ENCODE measurements at places on chromosomes 6 and 20. TPM values are rescaled to one million over a fixed set of nuclear protein-coding genes. Genes with fewer than 3 reads are reported as not detected.

DNA sequence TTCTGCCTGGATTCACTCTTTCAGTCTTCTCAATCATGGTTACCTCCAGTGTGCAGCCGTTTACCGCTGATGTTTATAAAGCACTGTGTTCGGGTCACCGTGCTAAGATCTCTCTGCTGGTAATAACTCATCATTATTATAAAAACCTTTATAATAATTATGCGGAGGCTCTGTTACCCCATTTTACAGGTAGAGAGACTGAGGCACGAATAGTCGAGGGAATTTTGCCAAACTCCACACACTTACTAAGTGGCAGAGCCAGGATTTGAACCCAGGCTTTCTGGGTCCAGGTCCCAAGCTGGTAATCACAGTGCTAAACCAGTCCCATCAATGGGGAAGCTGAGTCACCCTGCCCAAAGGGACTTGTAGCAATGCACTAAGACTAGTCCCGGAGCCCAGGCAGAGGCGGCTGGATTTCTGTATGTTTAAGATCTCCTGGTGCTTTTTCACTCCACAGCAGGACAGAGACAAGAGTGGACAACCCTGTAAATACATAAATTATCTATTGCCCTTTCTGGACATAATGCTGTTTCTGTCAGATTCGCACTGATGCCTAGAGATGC lies 48.1 kb downstream of the SYNJ2 start:
- peaks cover 60% of the 10 kb centered on the region for H3K36me3 ChIP-seq
- no peak for DNase-seq
- H3K4me3 ChIP-seq, result no peak overlapping the region
- H3K4me1 ChIP-seq, result peaks cover 61% of the 10 kb centered on the region
- H3K27ac ChIP-seq, result peak overlapping the region; percentile 100
- no peaks in the 10 kb centered on the region for H3K27me3 ChIP-seq

- H3K4me1 ChIP-seq, result no peaks in the 10 kb centered on the region
- no peak overlapping the region for H3K27ac ChIP-seq
- H3K4me3 ChIP-seq, result no peak overlapping the region
- DNase-seq, result no peak
- H3K27me3 ChIP-seq, result no peaks in the 10 kb centered on the region
- H3K36me3 ChIP-seq, result no peaks in the 10 kb centered on the region
Observed at GRCh38 chr20:39702701-39703349, 740.7 kb downstream of the DHX35 start.

DNA sequence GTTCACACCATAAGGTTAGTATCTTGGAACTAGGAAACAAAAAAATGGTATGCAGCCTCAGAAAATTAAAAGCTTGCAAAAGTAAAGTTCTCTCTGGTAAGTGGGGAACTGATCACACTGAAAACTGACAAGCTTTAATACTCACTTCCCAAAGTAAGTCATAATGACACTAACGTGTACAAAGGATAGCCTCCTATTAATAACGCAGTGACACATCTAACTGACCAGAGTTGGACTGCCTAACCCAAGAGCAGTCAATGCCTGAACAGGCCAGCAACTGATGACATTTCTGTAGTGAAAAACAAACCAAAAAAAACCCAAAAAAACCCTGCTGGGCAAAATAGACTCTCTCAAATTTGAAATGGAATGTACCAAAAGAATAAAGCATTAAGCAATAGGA lies 30.7 kb downstream of the CHD6 start:
- no peaks in the 10 kb centered on the region for H3K36me3 ChIP-seq
- DNase-seq, result peak; percentile 8

DNA sequence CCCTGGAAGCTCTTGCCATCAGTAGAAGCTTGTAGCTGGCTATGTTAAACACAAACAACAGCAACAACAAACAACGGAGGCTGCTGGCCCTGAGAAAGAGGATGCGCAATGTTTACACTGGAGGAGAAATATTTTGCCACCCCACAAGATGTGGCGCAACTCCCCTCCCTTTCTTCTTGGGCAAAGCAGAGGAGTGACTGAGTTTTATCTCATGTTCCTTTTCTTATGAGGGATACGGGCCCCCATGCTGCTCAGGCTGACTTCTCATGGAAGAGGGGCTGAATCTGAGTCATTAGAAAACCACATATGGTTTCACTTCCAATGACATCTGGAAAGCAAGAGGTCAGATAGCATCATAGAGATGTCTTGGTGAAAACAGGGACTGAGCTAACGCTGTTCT lies 75.9 kb upstream of the HDDC2 start:
- H3K4me1 ChIP-seq, result peaks cover 5% of the 10 kb centered on the region
- DNase-seq, result no peak
- H3K27me3 ChIP-seq, result no peaks in the 10 kb centered on the region
- peak overlapping the region; percentile 26 for H3K27ac ChIP-seq

GRCh38 chr6:134346932-134347545 lies 29.1 kb upstream of the SGK1 start:
- H3K4me1 ChIP-seq, result peaks cover 25% of the 10 kb centered on the region
- no peak overlapping the region for H3K4me3 ChIP-seq
- peak overlapping the region; percentile 97 for H3K27ac ChIP-seq
- H3K27me3 ChIP-seq, result no peaks in the 10 kb centered on the region
- DNase-seq, result no peak

NELFE gene
- total RNA-seq, result 95.8 TPM

- peaks cover 9% of the 10 kb centered on the region for H3K4me1 ChIP-seq
- H3K4me3 ChIP-seq, result no peak overlapping the region
- no peak overlapping the region for H3K27ac ChIP-seq
- H3K27me3 ChIP-seq, result no peaks in the 10 kb centered on the region
Observed at GRCh38 chr6:112622036-112622435, 274.9 kb downstream of the RFPL4B start.

DNA sequence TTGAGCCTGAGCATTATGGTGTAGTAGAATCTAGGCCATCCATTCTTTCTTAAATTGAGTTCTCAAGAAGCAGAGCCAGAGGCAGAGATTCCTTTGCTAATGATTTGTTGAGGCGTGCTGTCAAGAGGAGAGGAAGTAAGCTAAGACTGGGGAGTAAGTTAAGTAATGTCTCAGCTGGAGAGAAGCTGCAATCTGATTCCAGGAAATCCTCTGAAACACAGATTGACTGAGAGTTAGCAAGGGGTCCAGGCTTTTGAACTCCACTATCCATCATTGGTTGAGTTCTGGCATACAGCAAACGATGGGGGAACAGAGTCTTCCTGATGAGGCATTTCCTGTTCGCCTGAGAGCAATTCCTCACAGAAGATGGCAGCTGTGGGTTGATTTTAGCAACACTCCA lies 207.4 kb upstream of the RAB32 start:
- H3K27ac ChIP-seq, result no peak overlapping the region
- H3K4me3 ChIP-seq, result no peak overlapping the region
- no peaks in the 10 kb centered on the region for H3K4me1 ChIP-seq
- H3K27me3 ChIP-seq, result no peaks in the 10 kb centered on the region
- H3K36me3 ChIP-seq, result no peaks in the 10 kb centered on the region
- no peak for DNase-seq

- no peak for DNase-seq
- H3K27me3 ChIP-seq, result no peaks in the 10 kb centered on the region
- H3K36me3 ChIP-seq, result no peaks in the 10 kb centered on the region
- no peak overlapping the region for H3K27ac ChIP-seq
- no peak overlapping the region for H3K4me3 ChIP-seq
- H3K4me1 ChIP-seq, result peaks cover 3% of the 10 kb centered on the region
Observed at GRCh38 chr6:149046822-149047246, 270.7 kb upstream of the TAB2 start.

TFAP2A gene
- total RNA-seq, result 0.36 TPM

DNA sequence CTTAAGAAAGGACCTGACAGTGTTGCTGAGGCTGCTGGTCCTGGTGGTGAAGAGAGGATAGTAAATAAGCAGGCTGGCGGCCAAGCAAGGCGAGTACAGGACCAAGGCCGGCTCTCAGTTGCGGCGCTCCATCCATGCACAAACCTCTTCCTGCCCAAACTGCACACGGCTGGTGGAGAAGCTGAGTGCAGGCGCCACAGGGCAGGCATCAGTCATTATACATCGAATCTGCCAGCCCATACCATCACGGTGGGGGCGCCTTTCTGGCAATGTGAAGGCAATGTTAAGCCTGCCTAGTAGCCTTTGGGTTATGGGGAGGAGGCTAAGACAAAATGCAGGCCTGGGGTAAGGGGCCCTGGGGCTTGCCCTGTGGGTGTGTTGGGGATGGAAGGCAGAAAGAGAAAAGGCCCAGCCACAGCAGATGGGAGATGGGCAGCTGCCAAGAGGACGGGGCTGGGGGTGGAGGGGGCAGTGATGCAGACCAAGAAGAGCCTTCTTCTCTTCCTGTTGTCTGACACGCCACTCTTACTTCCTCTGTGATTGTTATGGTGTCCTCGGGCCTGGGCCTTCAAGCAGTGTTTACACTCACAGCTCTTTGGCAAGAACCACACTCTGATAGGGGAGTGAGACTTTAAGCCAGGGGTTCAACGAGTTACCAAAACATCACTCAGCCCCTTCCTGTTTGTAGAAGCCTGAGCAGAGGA lies 20.3 kb upstream of the KCNK16 start:
- H3K36me3 ChIP-seq, result no peaks in the 10 kb centered on the region
- no peak overlapping the region for H3K4me3 ChIP-seq
- no peak overlapping the region for H3K27ac ChIP-seq
- peaks cover 7% of the 10 kb centered on the region for H3K27me3 ChIP-seq
- peak; percentile 45 for DNase-seq
- no peaks in the 10 kb centered on the region for H3K4me1 ChIP-seq
